Activated gamma-delta T cell treated with Interleukin-2 at 50 U/mL for 16 hours (primary cell): ENCODE measurements at places on chromosomes 1 and 21.

GRCh38 chr21:37452227-37452626, 85.7 kb downstream of the DYRK1A start:
- no peak for DNase-seq

GRCh38 chr1:97063532-97063931, 341.9 kb downstream of the PTBP2 start:
- DNase-seq: no peak

- DNase-seq: no peak
These were observed 52.6 kb upstream of the NHLH2 start for GRCh38 chr1:115893545-115893944.

- DNase-seq: no peak
These were observed 9.6 kb downstream of the ZNF644 start for GRCh38 chr1:91012196-91012595.

- no peak for DNase-seq
These were observed 40.9 kb upstream of the EPS8L3 start for GRCh38 chr1:109804660-109805059.

- no peak for DNase-seq
These were observed 35.0 kb downstream of the NAV1 start for GRCh38 chr1:201573923-201574322.

DNA sequence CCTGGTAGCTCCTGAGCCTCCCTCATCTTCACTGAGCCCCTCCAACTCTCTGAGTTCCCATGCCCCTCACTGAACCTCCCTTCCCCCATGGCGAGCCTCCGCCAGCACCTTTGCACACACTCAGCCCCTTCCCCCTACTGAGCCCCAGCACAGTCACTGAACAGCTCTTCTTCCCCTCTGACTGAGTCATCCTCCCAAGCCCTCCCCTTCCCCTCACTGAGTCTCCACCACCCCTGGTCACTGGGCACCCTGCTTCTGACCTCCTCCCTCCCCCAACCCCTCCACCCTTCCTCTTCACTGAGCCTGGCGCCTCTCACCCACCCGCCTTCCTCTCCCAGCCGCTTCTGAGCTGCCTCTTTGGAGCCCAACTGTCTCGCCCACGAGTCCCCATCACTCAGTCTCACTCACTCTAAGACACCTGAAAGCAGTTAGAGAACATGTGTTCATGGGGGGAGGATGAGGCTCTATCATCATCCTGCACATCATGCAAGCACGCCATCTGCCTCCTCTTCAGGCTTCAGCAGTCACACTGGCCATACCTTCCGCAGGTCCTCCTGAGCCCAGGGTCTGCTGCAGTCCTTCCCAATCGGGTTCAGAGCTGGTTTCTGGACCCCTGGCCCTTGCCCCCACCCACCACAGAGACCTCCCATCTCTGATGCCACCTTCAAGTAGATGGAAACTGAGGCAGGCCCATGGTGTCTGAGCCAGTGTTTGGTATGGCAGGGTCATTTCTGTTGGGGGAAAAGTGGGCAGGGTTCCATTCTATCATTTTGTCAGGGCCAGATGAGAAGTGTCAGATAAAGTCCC, 2.0 kb upstream of the TRNP1 start:
- no peak for DNase-seq

- DNase-seq: no peak
These were observed 334.1 kb upstream of the B3GALT2 start for GRCh38 chr1:193520472-193520871.

- DNase-seq: no peak
These were observed 2.4 kb upstream of the WNT3A start for GRCh38 chr1:228004331-228004855.

GRCh38 chr1:193472838-193473398, 286.5 kb upstream of the B3GALT2 start:
- DNase-seq: no peak

DNA sequence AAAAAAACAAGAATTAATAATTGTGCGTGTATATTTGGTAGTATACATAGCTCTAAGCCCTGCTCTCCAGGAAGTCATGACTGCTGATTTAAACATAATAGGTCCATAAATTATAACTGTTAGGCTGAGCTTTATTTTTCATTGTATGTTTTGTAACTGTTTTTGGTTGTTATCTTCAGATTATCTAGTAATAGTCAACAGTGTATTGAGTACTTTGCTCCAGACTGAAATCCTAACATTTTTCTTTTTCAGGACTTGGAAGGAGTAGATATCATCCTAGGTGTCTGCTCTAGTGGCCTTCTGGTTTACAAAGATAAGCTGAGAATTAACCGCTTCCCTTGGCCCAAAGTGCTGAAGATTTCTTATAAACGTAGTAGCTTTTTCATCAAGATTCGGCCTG, 90.9 kb downstream of the TMEM200B start:
- no peak for DNase-seq

DNA sequence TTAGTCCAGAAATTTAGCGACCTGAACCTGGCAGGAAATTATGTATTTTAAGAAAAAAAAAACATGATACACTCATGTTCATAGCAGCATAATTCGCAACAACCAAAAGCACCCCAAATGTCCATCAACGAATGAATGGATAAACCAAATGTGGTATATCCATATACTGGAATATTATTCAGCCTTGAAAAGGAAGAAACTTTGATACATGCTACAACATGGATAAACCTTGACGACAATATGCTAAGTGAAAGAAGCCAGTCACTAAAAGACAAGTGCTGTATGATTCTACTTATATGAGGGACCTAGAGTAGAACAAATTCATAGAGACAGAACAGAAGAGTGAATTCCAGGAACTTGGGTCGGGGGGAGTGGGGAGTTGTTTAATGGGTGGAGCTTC, 698 bp upstream of the OLIG1 start:
- DNase-seq: no peak

DNA sequence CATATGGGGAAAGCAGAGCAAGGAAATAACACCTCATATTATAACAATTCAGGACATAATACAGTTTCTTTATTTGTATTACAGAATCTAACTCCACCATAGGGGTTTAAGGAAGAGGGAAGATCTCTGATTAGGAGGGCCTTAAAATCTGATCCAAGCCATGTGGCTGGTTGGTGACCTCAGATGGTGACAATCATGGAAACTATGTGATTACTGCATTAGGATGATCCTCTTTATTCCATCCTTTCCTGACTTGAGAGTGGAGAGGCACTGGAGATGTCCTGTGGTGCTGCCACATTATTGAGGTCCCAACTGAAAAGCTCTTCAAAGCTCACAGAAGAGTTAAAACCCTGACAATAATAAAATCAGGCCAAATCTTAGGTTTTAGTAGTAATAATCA, 168.1 kb upstream of the BEND5 start:
- DNase-seq: no peak

GRCh38 chr1:214958486-214958885, 124.1 kb upstream of the KCNK2 start:
- DNase-seq: no peak

GRCh38 chr1:204709960-204710912, 24.7 kb upstream of the LRRN2 start:
- DNase-seq: no peak

- DNase-seq: no peak
These were observed 22.9 kb upstream of the DISP3 start for GRCh38 chr1:11455967-11456570.

- no peak for DNase-seq
These were observed 40.8 kb downstream of the KIAA1614 start for GRCh38 chr1:180953291-180954004.

DNA sequence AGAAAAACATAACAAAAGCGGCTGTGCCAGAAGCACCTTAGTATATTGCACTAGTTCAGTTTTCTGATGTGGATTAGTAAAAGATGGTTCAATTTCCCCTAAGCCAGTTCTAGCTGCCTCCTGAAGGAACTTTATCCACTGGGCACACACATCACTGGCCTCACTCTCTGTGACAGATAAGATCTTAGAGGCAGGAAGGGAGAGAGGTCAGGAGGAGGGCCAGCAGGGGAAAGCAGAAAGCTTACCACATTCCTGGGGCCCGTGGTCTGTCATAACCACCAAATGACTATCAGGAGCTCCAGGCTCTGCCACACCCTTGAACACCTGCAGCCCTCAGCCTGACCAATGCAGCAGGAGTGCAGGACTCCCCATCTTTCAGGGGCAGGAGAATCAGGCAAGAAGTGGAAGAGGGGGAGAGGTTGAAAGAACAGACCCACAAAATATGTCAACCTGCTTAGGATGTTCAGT, 37.8 kb downstream of the LRRC71 start:
- DNase-seq: no peak
